H9 (cell line): ENCODE measurements at places on chromosomes 7 and 10. TPM values are rescaled to one million over a fixed set of nuclear protein-coding genes. Genes with fewer than 3 reads are reported as not detected.

Gene C7orf33
- not detected in 2 replicates for total RNA-seq

GRCh38 chr7:23136216-23136615, 30.6 kb downstream of the KLHL7 start:
- no peak for DNase-seq

- no peak for DNase-seq
Measured at GRCh38 chr7:104039363-104039762, 49.9 kb upstream of the RELN start.

DNA sequence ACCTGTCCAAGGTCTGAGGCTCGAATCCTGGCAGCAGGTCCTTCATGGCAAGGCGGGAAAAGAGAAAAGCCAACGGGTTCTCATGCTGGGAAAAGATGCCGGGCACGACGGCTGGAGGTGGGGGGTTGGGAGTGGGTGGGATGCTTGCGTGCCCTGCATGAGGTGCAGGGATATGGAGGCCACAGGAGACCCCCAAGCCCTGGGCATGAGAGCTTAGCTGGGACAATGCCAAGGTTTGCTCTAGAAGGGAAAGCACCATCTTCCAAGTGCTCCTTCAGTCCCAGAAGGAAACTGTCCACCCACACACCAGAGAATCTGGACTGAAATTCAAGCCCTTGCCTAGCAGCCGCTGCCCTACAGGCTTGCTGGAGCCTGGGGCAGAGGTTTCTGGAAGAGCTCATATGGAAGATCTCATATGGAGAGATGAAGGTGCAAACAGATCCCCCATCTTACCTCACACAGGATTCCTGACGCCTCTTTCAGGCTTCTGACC, 64.3 kb downstream of the ZRANB1 start:
- no peak for DNase-seq
